ENCODE measurements at places on chromosomes 1 and 21.
A peak's percentile ranks its signal among the peaks of the same experiment; 100 is the strongest.

- no peak for DNase-seq
These were observed 970.6 kb downstream of the NCAM2 start for GRCh38 chr21:21968810-21969209.

- no peak for DNase-seq
These were observed 238.0 kb downstream of the TM2D1 start for GRCh38 chr1:61486783-61487536.

DNA sequence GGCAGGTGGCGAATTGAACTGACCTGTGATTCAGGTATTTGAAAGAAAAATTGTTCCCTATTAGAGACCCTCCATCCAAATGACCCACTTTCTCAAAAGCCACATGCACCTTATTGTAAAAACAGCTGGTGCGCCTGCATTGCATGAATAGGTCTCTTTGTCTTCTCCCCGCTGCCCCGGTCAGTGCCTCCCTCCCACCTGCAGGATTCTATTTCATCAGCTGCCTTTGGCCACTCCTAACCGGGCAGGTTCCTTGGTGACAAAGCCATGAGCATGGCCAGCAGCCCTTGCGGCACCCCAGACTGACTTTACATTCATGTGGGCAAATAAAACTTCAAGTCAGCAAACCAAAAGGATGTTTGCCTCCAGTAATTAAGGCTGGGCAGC is 6.4 kb downstream of the TMPRSS3 start:
- peak; percentile 46 for DNase-seq

- no peak for DNase-seq
These were observed 1048.5 kb downstream of the PLA2G4A start for GRCh38 chr1:187877220-187877619.

DNA sequence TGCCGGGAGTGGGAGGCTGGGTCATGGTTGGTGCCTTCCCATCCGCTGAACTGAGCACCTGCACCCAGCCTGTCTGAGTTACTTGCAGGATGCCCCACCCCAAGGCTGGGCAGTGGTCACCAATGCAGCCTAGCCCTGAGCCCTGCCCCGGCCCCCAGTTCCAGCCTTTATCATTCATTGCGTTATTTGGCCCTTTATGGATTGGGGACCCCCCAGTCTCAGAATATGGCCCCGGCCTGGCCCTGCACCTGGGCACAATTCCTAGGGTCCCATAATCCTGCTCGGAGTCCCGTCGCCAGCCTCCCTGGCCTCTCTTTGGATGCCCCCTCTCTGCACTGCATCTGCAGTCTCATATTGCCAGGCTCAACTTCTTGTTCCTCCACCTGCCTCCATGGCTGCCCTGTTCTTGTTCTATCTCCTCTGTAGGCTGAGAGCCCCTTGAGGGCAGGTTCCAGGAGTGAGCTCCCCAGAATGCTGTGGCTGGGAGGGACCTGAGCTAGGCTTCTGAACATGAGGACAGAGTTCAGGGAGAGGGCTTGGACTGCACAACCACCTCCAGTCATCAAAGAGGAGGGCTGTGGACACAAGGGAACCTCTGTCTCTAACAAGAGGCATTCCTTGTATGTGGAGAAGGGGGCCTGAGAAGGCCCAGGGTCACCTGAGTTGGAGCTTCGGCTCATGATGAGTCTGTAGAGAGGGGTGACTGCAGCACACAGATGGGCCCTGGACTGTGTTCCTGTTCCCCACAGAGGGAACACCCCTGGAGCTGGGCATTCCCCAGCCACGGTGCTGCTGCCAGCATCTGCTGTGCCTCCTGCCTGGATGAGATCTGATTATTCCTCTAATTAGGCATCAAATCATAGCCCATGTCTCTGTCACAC is 1.1 kb upstream of the KNCN start:
- DNase-seq: no peak

DNA sequence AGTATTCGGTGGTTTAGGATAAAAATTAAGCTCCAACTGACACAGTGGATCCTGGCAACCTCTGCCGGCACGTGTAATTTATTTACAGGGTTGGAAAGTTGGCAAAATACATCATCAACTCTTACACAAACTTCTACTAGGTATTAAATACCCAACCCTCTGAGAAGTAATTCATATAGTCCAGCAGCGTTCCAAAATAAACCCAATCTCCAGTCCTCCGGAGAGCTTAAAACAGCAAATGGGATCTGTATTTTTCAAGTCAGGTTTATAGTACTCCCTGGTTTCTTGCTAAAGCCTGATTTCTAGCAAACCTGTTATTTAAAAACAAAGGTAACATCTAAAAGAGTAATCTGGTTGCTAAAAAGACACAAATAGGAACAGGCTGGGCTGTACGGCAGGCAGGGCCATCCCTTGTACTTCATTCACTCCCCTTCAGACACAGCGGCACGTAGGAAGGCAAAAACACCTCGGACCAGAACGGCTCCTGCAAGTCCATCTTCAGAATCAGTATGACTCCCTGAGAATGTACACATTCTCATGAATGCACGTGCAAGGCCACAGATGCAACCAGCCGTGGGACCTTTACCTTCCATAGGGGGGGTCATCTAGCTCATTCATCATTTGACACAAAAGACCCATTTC is 8.6 kb downstream of the GLIS1 start:
- no peak for DNase-seq

- DNase-seq: no peak
These were observed 74.3 kb downstream of the POFUT2 start for GRCh38 chr21:45213392-45213791.

DNA sequence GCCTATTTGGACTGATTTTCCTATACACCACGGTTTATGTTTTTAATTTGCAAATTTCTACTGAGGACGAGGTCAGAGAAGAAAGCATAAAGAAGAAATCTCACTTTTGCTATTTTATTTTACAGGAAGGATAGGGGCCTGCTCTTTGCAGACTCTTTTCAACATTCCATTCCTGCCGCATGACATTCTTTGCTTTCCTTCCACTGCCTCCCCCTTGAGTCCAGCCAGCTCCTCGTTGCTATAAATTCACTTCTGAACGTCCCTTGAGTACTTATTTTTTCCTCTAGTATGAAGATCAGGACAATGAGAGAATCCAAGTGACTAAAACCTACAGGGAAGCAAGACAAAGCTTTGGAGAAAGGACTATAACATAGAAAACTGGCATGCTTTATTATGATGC is 53.4 kb upstream of the PTGFR start:
- no peak for DNase-seq

GRCh38 chr1:175278734-175279116 is 86.1 kb upstream of the KIAA0040 start:
- DNase-seq: no peak

GRCh38 chr1:29332204-29332603 is 95.9 kb downstream of the PTPRU start:
- peak; percentile 76 for DNase-seq

DNA sequence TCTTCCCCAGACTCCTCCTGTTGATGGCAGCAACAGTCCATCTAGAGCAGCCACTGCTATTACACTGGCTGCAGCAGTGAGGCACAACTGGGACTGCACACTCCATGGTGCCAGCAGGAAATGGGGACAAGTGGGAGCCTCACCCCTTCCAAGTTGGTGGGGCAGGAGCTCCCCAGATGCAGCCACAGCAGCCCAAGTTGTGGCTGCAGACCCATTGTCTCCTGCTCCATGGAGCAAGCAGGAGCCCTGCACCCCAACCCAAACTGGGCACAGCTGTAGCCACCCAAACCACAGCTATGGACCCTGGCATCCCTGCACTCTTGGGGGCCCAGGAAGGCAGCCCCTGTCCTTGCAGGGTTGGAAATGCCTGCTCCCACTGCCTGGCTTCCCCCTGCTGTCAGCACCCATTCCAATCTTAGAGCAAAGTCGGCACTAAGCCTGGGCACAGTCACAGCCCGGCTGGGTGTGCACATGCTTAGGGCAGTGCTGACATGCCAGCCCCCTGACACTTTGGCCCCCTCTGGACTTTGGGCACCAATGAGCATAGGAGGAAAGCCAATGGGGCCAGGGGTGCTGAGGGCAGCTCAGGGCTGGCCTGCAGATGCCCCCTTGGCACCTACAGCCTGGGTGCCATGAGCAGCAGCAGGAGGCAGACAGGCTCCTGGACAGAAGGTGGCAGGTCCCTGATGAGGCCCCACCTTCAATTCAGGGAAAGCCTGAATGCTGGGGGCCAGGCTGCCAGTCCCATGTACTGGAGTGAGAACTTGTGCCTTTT is 44.0 kb downstream of the MATN1 start:
- no peak for DNase-seq

DNA sequence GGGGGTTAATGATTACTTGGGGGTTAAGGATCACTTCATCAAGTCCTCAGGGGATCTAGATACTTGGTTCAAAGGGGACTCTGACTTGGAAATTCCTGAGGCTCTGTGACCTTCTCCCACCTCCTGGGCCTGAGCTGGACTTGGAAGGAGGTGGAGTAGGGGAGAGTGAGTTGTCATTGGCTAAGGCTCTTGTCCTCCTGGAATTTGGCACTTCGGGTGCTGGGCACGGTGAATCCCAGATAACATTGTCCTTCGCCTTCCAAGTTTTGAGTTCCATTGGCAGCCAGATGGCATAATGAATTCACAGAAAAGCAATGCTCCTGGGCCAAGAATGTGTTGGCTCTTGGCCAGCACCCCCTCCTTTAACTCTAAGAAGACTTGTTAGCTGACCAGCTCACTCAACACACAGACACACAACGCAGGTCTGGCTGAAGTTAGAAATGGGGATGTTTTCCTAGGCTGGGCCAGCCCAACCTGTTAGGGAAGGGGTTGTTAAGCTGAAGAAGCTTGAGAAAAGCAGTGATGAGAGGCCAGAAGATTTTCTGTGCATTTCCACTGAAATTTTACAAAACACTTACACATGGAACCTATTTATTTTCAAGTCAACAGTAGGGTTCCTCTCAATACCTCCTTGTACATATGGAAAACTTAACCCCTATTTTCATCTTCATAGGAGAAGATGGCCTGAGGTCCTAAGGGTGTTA is 29.7 kb downstream of the SLC26A9 start:
- DNase-seq: no peak

- DNase-seq: no peak
These were observed 580.4 kb downstream of the USP25 start for GRCh38 chr21:16310176-16310575.

DNA sequence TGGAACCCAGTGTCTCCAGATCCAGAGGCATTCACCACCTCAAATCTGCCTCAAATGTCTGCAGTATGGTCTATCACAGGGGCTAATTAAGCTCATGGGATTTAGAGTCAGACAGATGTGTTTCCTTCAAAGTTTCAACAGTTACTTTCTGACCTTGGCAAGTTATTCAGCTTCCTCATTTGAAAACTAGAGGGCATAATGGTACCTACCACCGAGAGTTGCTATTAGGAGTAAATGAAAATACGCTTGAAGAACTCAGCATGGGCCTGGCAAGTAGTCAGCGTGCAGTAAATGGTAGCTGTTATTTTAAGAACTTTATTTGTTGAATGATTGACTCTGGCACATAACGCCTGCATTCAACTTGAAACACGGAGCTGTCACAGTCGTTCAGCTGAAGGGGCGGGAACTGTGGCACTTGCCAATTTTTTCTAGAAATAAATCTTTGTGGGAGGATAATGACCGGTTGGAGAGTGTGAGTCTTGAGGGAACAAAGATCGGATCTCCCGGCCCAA is 1.2 kb upstream of the CAP1 start:
- DNase-seq: no peak

DNA sequence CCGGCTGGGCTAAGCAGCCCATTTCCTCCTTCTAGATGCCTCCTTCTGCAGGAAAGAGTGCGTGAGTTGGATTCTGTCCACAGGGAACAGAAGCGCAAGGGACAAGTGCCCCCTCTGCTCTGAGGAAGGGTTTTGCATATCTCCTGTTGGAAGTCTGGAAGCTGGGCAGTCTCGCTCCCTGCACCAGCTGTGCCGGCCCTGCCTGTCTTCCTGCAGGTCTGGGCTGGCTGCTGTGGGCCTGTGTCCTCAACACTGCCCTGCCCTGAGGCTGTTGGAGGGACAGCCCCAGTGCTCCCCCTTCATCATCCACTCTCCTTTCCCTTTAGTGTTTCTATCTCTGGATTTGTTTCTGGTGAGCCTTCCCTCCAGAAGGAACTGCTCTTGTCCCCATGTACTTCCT is 21.8 kb downstream of the ADARB1 start:
- no peak for DNase-seq

GRCh38 chr1:10051656-10052055 is 18.9 kb downstream of the UBE4B start:
- DNase-seq: no peak

GRCh38 chr21:44572959-44573583 is 458 bp upstream of the KRTAP10-4 start:
- no peak for DNase-seq

DNA sequence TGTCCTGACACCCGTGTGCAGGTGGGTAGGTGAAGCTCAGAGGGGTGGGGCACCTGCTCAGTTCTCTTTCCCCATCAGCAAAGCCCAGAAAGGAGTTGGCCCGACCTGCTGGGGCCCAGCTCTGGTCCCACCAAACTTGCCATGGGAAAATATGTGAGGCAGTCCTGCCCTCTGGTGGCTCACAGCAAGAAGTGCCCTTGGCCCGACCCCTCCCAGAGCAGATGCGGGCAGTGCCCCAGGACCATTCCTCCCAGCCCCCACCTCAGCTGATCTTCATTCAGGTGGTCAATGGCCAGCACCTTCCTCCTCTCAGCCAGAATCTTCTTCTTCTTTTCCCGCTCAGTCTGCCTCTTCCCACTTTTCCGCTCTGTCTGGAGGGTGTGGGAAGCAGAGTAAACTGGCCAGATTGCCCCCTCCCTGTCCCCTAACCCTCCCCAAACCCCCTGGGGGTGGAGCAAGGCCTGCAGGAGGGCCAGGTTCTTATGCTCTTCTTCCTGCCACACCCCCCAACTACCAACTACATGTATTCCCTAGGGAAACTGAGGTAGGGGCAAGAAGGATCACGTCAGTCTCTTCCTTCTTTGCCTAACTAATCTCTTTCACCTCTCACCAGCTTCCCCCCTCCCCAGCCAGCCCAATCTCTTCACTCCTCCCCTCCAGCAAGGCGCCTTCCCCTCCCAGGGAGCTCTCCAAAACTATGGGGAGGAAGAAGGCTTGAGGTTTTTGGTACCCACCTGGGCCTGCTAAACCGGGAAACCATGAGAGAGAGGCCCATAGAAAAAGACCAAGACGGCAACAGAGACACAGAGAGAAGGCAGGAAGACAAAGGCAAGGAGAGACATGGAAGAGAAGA is 15.6 kb downstream of the TNNT2 start:
- peak; percentile 86 for DNase-seq
